ENCODE measurements at places on chromosomes 5 and 9.

GRCh38 chr5:54388811-54389210 lies 66.7 kb upstream of the HSPB3 start:
- DNase-seq, result no peak

GRCh38 chr9:133761641-133762248 lies 23.6 kb upstream of the SARDH start:
- no peak for DNase-seq

DNA sequence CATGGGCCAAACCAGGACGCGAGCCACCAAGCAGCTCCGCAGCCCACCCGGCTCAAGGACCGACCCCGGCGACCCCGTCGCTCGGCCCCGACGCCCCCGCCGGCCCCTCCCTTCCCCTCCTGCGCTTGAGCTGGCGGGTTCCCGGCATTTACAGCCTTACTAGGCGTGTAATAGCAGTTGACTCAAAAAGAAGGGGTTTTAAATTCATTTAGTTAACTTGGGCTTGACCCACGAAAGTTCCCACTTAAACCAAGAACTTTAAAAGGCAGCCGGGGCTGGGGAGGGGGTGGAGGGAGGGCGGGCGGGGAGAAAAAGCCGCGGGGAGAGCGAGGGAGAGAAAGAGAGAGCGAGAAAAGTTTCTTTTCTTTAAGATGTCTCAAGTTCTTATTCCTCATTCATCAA lies 636 bp downstream of the PRDM12 start:
- DNase-seq, result no peak

DNA sequence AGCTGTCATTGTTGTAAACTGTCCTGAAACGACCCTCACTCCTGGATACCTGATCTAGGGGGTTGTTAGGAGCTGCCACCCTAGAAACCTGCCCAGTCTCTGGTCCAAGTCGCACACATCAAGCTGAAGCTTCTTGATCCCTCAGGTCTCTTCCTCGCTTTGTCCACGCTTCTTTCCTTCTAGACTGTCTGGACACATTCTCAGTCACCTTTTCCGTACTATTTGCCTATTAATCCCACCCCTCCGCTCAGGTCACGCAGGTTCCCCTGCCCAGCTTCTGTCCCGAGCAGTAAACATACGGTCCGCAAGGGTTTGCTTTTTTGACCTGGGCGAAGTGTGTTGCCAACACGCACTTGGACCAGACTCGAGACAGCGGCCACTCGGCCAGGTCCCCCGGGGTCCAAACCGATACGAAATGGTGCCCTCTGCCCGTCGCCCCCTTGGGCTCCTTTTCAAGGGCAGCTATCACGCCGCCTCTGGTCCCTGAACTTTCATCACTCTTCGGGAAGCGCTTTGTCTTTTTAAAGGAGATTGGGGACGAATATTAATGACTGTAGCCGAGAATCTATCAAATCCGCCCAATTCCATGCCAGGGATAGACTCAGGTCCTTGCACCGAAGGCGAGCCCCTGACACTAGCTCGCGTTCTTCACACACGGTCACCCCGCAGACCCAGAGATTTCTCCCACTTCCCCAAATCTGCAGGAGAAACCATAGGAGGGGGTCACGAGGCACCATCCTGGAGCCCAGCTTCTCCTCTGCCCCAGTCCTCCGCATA lies 814 bp downstream of the PLCXD3 start:
- no peak for DNase-seq

DNA sequence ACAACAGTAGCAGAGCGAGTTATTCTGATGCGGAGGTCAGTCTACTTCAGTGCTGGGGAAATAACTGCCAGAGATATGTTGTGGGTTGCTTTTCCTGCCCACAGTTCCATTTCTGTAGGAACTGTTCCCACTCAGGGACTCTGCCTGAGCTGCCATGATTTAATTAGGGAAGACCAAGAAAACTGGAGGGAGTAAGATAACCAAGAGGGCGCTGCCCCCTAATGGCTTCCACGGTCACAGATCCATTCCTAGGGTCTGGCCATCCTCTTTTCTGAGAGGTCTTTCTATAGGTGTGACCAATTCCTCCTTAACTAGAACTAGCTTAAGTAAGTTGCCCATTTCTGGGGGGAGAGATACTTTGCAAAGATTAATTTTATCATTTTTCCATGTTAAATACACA lies 125.9 kb downstream of the APBA1 start:
- peak; percentile 15 for DNase-seq

- DNase-seq, result no peak
Observed at GRCh38 chr5:126070481-126070880, 352.7 kb upstream of the GRAMD2B start.

DNA sequence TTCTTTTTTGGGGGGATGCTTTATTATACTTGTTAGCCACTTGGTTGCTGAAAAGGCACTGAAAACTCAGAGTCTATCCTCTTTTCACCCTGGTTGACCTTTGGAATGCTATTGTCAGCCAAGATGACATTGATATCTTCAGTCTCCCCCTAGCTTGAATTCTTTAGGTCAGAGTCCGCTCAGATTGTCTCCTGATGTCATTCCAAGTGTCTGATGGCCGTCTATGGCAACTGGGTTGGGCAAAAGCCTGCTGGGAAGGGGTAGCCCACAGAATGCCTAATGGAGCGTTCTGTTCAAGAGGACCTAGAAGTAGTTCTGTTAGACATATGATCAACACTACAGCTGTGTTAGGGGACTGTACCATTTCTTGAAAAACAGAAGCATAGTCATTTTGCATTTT lies 9.7 kb upstream of the MEF2C start:
- DNase-seq, result no peak

DNA sequence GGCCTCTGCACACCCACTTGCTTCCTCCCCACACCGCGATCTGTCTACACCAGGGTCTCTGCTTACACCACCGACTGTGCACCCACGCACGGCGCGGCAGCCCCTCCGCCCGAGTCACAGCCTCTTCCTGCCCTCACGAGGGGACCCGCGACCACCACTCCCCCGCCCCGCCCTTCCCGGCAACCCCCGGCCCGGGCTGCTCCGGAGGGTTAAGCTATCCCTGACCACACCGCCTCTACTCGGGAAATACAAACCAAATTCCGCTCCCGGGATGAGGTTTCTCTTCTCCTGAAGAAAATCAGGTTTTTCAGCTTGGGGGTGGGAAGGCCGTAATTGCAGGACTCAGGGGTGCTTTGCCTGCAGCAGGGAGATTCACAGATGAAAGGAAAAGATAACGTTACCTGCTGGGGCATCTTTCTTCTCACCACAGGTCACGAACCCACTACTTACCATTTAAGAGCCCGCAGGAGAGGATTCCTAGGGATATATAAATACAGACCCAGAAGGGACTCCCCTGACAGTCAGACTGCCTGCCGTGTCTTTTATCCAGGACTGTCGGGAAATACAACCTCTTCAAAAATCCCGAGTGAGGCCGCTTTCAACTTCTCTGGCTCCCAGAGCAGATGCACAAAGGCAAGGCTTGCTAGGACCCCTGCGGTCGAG lies 63.5 kb downstream of the ROR2 start:
- no peak for DNase-seq

- DNase-seq, result no peak
Observed at GRCh38 chr5:6886866-6887265, 173.6 kb downstream of the TENT4A start.

GRCh38 chr9:38257626-38258215 lies 134.8 kb upstream of the ALDH1B1 start:
- no peak for DNase-seq

- no peak for DNase-seq
Observed at GRCh38 chr5:162842727-162843126, 594.7 kb upstream of the CCNG1 start.

GRCh38 chr9:2477755-2478154 lies 143.8 kb upstream of the VLDLR start:
- DNase-seq, result no peak

DNA sequence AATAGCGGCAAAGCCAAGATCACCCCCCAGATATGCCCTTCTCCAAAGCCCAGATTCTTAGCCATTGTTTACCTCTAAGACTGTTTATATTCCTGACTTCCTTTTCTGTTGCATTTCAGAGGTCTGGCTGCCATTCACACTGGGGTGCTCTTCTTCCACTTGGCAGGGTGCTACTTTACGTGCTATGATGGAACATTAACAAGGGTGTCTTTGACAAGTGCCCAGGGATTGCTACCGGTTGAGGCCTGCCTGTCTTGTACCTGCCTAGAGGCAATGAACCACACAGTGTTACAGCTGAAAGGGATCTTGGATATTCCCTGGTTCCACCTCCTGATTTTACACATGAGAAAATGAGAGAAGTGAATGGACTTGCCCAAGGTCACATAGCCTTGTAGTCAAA lies 352.1 kb upstream of the KIF2A start:
- no peak for DNase-seq

- no peak for DNase-seq
Observed at GRCh38 chr5:53355316-53355715, 125.1 kb upstream of the FST start.

DNA sequence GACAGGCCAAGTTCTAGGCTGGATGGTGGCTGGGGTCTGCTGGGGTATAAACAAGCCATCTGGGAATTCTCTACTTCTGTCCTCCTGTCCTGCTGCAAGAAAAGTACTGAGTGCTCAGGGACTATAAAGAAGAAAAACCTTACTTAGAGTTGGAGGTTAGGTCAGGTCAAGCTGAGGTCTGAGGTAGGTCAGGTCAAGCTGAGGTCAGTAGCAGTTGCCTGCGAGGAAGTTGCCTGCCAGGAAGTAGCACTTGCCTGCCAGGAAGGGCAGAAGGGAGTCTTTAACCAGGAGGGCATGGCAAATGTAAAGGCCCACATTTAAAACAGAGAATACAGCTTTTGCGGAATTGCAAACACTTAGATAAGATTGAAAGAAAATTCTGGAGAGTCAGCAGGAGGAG lies 51.3 kb upstream of the PRLR start:
- no peak for DNase-seq

DNA sequence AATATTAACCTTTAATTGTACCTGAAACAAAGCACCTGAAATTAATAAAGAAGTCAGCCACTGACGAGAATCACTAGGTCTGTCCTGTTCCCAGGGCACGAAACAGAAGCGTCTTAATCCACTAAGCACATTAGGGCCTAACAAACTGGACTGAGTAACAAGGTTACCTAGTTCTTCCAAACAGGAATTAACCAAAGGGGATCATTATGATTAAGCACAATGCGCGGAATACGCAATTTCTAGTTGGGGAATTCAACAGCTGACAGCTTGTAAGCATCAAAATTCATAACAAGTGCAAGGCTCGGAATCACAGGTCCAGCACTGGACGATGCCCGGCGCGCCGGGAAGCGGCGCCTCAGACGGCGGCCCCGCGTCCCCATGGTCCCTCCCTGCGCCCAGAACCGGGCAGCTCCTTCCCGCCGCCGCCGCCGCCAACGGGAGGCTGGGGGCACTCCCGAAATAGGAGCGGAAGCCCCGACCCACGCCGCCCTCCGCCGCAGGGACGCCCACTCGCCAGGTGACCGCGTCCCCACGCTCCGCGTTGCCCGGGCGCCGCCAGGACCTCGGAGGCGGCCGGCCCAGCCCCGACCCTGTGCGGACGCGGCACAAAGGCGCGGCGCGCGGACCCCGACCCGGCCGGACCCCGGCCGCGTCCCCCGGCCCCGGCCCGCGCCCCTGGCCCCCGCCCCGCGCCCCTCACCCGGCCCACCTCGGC lies 898 bp downstream of the CAMSAP1 start:
- peak; percentile 25 for DNase-seq

DNA sequence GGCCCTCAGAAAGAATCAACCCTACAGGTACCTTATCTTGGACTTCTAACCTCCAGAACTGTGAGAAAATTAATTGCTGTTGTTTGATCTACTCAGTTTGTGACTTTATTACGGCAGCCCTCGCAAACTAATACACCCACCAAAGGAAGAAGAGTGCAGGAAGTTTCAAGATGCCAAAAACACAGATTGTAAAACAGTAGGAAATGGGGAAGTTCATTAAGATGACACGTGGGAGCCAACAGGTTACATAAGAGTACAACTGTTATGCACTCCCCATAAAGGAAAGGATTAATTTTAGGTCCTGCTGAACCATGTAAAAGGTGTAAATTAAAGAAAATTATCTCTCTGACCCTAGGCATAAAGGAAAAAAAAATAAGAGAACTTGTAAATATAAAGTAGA lies 294.3 kb downstream of the EPB41L4A start:
- no peak for DNase-seq

- no peak for DNase-seq
Observed at GRCh38 chr5:138271281-138271680, 3.1 kb downstream of the GFRA3 start.

DNA sequence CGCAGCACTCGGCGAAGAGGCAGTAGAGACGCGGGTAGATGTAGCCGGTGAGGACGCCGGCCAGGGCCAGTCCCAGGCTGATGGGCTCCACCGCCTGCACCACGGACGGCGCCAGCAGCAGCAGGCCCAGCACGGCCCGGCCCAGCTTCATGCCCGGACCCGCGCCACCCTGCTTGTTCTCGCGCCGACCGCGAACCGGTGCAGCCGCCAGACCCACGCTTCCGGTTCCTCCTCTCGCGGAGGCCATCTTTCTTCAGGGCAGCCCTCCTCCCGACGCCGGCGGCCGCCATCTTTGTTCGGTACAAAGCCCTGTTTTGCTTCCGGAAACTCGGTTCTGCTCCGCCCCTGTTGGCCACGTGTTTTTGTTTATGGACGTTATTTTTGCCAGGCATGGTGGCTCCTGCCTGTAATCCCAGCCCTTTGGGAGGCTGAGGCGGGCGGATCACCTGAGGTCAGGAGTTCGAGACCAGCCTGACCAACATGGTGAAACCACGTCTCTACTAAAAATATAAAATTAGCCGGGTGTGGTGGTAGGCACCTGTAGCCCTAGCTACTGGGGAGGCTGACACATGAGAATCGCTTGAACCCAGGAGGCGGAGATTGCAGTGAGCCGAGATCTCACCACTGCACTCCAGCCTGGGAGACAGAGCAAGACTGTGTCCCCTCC lies at the start of gene TOR1A:
Gene TOR1A (minus strand): TSS at position 202 of the 667 bp plus-strand sequence. CDS start 51 bp downstream, at position 151.
- DNase-seq, result peak; percentile 96

DNA sequence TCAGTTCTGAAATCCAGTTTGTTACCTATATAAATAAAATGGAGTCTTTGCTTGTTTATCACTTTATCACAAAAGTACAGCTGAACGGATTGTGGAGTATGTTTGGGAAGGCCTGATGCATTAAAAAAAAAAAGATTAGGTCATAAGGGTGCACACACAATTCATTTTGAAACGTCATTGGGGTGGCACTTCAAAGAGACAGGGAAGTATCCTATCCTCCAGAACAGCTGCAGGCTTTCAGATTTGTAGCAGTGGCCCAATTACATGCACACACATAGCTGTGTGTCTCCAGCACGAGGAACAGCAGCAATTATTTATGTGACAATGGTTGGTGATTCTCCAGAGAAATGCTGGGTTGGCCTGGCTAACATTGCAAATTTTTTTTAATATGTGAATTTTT lies 46.8 kb upstream of the FER start:
- no peak for DNase-seq

DNA sequence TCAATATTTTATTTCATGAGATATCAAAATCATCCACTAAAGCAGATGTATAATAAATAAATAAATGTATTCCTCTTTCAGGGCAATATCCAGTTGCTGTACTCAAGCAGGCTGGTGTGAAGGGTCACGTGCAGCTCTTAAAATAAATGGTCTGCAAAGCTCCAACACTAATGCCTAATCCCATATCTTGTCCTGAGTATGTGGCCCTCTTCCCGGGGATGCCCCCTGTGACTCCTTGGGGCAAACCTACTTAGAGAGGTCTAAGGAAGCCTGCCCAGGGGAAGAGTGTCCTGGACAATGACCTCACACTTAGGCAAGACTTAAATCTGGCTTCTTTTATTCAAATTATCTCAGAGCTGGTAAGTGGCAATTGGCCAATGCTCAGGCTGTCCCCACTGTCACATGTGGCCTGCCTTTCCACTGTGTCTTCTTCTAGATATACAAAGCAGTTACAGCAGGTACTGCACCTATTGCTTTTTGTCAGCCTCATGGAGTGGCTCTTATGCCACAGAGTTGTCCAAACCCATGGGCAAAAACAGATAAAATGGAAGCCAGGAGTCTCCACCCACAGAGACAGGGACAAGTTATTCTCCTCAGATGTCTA lies 55.3 kb downstream of the SEMA5A start:
- DNase-seq, result no peak
